Activated CD8-positive, alpha-beta memory T cell treated with anti-CD3 and anti-CD28 coated beads for 4 hours (primary cell): ENCODE measurements at places on chromosomes 4 and X.

- DNase-seq: no peak
Observed at GRCh38 chrX:14529290-14529989, at the start of gene GLRA2. Gene GLRA2, plus strand, starts transcription at chrX:14529536. Its CDS starts 522 bp downstream, at chrX:14530058.

DNA sequence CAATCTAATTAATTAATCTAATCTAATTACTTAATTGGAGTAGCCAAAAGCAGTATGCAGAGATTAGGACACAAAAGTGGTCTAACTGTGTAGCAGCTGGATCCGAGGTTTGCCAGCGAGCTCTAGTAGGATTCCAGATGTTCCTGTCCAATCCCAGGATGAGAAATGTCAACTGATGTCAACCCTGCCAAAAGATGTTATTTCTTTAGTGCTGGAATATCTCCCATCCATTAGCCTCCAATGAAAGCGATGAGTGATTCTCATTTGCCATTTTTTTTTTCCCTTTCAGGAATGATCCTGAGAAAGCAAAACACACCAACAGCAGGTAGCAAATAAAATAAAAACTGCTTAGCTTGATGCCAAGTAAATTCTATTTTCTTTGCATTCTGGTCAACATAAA, 372.9 kb downstream of the STIM2 start:
- DNase-seq: no peak

DNA sequence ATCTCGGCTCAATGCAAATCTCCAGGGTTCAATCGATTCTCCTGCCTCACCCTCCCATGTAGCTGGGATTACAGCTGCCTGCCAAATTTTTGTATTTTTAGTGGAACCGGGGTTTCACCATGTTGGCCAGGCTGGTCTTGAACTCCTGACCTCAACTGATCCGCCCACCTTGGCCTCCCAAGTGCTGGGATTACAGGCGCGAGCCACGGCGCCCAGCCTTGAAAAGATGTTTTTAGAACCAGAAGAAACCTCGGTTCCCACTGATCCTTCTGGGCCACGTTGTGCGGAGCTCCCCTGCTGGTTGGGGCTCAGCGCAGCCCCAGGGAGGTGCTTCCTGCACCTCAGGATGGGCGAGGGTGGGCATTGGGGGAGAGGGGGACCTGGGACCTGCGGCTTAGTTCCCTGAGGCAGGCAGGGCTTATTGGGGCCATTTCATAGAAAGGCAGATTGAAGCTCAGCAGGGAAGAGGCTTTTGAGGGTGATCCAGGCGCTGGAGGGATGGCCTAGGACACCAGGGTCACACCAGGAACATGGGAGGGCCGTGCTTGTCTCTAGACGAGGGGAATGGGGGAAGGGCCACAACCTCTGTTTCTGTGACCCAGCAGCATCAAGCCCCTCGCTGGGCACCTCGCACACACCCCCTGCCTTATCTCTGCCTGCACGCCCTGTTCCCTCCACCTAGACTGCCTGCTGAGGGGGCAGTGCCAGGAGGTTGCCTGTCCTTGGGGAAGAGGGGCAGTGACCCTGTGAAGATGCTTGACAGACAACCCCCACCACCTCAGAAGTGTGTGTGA, 6.3 kb upstream of the ADD1 start:
- no peak for DNase-seq

DNA sequence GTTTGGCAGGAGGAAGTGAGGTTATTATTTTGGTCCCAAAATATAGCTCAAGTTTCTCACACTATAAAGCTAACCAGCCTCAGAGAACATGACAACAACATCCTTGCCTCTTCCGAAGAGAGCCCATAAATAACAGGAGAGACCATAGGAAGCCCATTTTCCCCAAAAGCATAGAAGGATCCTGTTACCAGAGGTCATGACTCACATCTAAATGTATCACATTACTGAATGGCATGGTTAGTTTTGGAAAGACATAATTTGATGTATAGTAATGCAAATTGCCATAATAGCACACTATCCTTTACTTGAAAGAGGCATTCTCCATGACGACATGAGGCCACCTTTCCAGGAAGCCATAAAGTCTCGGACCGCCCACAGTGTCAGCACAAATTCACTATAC, 238.8 kb upstream of the GRIA3 start:
- DNase-seq: no peak
